Activated CD8-positive, alpha-beta memory T cell treated with anti-CD3 and anti-CD28 coated beads, Interleukin-2, amount 50 U/mL, for 4 hours (primary cell): ENCODE measurements at places on chromosomes 1 and 21.

GRCh38 chr1:18161690-18162089 is 54.1 kb downstream of the IGSF21 start:
- no peak for DNase-seq

DNA sequence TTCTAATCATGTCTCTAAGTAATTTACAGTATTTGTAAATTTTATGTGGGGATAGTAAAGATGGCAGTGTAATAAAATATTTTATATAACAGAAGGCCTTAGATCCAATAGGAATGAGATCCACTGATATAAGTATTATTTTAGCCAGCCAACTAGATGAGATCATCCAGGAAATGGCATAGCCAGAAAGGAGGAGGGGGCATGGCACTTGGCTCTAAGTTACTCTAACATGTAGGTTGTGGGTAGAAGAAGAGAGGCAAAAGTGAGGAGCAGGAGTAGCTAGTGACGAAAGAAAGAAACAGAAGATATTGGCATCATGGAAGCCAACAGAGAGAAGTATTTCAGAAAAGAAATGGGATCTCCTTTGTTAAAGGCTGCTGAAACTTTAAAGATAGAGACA is 426.1 kb downstream of the PTPRC start:
- no peak for DNase-seq

DNA sequence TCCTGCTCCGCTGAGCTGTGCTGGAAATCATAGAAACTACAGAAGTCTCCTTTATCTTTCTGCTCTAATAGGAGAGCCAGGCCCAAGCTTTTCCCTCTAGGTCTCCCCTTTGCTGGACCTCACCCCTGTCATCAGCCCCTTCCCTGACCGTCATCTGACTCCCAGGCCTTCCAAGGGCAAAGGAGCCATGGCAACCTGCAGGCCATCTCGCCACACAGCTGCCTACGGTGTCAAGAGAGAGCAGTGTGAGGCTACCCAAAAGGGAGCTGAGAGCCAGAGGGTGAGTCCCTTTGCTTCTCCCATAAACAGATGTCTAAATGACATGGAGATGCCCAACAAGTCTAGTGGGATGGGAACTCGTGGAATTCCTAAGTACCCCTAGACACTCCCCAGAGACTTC is 37.6 kb upstream of the DIPK1A start:
- no peak for DNase-seq

DNA sequence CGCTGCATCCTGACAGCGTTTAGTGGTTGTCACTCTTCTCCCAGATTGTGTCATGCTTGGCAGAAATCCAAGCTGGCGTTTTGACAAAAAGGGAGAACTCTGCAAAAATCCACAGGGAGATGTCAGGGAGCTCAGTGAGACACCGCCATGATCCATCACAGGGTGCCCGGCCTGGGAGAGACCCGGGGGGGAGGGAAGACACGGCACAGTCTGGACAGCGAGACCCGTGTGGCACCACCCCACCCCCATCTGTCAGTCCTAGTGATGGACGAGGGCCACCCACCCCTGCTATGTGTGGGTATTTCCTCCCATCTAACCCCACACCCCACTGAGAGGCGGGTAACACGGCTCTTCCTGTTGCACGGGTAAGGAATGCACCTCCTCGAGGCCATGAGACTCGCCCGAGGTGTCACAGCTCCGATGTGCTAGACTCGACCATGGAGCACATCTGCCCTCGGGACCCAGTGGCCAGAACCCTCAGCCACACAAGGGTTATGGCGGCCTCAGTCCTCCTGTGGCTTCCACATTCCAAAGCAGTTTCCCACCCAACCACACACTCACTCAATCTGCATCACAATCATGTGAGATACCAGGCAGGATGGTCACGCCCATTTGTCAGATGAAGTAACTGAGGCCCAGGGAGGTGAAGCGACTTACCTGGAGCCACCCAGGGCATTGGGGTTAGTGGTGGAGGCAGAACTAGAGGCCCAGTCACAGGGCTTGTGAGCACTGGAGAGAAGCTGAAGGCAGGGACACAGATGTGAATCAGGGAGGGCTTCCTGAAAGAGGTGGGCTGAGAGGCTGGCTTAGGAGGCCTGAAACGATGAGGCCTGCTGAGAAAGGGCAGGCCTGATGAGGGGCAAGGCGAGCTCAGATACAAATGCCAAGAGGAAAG is 688.5 kb downstream of the MATN1 start:
- DNase-seq = no peak

- DNase-seq = no peak
Observed at GRCh38 chr1:231619257-231619634, 7.3 kb upstream of the DISC1 start.

DNA sequence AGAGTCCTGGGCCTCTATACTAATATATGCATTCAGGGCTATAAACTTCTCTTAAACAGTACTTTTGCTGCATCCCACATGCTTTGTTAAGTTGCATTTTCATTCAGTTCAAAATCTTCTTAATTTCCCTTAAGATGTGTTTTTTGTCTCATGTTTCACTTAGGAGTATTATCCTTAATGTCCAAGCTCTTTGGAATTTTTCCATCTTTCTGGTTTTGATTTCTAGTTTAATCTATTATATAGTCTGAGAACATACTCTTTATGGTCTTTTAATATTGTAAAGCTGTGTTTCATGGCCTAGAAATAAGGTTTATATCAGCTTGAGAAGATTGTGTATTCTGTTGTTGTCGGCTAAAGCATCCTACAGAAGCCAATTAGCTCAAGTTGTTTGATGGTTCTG is 1041.8 kb downstream of the PLA2G4A start:
- no peak for DNase-seq

DNA sequence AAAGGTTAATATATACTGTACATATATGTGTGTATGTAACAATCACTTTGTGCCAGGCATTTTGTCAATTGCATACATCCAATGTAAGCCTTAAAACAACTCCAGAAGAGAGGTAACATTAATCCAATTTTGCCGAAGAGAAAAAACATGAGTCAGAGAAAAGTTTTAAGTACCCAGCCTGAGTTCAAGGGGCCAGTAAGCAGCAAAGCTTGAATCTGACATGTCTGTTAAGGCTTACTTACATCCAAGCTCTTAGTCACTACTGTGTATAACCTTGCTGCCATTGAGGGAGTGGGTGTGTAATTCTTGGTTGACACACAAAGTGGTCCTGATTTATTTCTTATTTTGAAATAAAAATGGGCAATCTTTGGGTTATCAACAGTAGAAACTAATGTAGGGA is 360.4 kb upstream of the LYPLAL1 start:
- no peak for DNase-seq

GRCh38 chr1:52546852-52547251 is 6.0 kb downstream of the TUT4 start:
- DNase-seq = no peak

DNA sequence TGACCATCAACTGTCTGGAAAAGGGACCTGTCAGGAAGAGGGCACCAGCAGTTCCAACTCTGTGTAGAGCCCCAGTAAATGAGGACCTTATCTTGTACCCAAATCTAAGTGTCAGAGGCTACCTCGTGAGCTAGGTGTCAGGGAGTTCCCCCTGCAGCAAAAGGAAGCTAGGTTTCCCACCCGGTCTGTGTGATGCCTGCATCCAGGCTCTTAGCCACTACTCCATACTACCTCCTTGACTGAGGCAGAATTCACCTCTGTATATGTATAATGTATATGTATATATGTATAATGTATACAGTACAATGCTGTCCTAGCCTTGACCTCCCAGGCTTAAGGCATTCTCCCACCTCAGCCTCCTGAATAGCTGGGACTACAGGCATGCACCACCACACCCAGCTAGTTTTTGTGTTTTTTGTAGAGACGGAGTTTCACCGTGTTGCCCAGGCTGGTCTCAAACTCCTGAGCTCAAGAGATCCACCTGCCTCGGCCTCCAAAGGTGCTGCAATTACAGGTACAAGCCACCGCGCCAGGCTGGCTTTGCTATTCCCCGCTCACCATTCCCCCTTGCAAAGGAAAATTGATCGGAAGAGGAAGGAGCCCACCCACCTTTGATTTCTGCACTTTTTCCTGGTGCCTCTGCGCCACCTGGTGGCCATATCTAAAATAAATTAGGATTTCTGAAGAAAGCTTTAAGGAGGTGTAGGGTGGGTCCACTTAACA is 15.7 kb upstream of the LUZP1 start:
- peak; percentile 41 for DNase-seq

GRCh38 chr1:93763704-93764365 is 82.2 kb upstream of the BCAR3 start:
- no peak for DNase-seq

- DNase-seq = no peak
Observed at GRCh38 chr1:31390071-31390470, 17.2 kb upstream of the FABP3 start.

- DNase-seq = no peak
Observed at GRCh38 chr1:58570817-58571216, 6.2 kb downstream of the TACSTD2 start.

DNA sequence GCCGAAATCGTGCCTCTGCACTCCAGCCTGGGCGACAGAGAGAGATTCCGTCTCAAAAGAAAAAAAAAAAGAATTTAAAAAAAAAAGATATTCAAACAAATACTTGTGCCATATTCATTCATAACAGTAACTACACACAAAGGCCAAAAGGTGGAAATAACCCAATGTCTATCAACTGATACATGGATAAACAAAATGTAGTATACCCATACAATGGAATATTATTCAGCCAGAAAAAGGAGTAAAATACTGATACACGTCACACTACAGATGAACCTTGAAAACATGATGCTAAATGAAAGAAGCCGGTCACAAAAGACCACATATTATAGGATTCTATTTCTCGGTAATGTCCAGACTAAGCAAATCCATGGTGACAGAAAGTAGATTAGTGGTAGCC is 109.4 kb upstream of the SOD1 start:
- DNase-seq = no peak

DNA sequence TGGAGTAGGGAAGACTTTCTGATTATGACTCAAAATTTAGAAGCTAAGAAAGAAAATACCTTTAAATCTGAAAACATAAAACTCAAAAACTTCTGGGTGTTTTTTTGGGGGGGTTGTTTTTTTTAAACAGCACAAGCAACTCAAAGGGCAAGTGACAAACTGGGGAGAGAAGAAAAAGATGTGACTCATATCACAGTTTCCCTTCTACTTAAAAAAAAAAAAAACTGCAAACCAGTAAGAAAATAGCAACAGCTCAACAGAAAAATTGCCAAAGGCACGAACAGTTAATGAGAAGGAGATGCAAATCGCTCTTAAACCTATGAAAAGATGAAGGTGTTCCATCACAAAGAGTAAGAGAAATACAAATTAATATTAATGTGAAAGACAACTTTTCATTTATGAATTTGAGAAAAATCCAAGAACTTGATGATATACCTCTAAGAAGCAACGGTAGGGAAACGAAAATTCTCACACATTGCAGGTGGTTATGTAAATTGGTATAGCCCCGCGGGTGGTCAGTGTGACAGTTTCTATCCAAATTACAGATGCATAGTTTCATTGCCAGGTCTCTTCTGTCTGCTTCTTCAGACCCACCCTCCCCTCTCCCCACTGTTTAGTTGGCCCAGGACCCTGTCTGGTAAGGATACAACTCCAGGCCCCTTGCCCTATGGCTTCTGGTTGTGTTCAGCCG is 9.0 kb downstream of the IFNAR2 start:
- DNase-seq = no peak

- DNase-seq = no peak
Observed at GRCh38 chr1:85134583-85135391, 66.0 kb downstream of the SYDE2 start.

DNA sequence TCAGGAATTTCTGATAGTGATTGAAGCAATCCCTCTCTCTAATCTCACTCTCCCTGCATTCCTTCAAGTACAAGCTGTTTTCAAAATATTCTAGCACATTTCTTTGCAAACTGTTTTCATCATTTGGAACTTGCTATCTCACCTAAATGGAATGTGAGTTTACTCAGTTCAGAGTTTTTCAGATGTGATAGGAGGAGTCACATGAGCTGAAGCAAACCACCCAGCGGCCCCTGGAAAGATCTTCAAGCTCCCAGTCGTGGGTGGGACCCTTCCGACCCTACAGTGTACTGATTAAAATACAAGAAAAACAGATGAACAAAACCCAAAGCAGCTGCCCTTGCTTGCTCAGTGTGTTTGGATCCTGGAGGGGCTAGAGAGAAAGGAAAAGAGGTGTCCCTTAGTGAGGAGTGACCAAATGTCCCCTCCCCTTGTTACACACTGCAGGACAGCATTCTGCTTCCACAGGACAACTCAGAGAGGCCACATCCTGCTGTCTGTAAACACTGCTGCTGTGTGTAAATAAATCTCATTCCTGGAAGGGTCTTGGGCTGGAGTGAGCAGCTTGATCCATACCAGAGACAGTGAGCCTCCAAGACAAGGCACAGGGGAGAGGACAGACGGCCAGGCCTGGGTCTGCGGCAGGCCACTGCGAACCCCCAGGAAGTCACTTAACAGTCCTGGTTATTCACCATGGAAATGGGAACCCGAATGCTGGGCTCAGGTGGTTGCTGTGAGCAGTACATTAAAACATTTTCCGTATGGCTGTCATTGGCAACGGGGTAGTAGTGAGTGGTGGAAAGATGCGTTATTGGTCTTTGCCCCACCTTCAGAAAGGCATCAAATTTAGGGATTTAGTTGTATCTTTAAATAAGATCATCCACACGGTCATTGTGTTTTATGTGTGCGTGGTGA is 229.2 kb downstream of the RHOU start:
- DNase-seq = no peak

GRCh38 chr1:191546803-191547202 is 611.5 kb upstream of the RGS18 start:
- no peak for DNase-seq

GRCh38 chr1:36987276-36987675 is 47.0 kb downstream of the GRIK3 start:
- DNase-seq = no peak
